Activated CD8-positive, alpha-beta memory T cell treated with anti-CD3 and anti-CD28 coated beads for 24 hours (primary cell): ENCODE measurements at places on chromosomes 7 and 10.

GRCh38 chr7:30068117-30068516 lies 39.9 kb downstream of the PLEKHA8 start:
- DNase-seq: no peak

DNA sequence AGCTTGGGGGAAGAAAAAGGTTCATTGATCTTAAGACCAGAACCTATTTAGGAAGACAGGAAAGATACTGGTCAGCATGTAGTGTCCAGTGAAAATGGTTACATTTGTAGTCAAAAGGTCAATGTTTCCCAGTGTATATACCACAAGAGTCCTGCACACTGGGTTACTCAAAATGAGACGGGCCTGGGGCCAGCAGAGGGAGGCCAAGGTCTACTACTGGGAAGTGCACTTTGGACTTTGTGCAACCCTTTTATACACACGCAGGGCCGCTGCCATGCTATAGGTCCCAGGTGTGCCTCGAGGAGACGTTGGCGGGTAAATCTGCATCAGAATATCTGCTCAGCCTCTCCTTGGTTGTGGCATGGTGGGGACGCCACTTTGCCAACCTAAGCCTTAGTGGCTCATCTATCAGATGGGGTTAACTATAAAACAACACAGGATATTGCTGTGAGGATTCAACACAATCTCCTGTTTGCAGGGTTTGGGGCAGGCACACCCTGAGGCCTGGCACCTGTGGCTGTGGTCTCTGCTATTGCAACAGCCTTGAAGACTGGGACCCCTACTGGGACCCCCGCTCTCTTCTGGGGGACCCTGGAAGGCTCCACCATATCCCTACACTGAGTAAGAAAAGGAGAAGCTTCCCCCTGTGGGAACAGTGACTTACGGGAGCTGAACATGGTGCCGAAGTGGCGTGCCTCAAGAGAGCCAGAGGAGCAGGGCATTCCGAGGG lies 19.7 kb downstream of the CLRN3 start:
- DNase-seq: no peak

DNA sequence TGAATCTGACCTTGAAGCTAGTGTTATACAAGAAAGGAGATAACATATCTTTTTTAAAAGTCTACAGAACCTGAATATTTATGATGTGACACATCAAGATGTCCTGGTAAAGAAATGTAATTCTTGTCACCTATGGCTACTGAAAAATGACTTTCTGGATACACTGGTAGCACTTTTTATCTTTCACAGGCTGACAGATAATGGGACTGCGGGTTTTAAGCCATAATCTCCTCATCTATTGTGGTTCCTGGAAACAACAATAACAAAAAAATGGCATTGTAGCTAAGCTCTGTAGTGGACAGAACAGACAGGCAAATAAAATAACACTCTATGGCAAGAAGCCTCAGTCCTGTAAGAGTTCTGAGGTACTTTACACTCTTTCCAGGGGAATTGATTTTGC lies 31.6 kb upstream of the YAE1 start:
- no peak for DNase-seq

- no peak for DNase-seq
These were observed 6.6 kb downstream of the CPA5 start for GRCh38 chr7:130350945-130351790.

- no peak for DNase-seq
These were observed 171.5 kb upstream of the SP4 start for GRCh38 chr7:21256310-21256877.

DNA sequence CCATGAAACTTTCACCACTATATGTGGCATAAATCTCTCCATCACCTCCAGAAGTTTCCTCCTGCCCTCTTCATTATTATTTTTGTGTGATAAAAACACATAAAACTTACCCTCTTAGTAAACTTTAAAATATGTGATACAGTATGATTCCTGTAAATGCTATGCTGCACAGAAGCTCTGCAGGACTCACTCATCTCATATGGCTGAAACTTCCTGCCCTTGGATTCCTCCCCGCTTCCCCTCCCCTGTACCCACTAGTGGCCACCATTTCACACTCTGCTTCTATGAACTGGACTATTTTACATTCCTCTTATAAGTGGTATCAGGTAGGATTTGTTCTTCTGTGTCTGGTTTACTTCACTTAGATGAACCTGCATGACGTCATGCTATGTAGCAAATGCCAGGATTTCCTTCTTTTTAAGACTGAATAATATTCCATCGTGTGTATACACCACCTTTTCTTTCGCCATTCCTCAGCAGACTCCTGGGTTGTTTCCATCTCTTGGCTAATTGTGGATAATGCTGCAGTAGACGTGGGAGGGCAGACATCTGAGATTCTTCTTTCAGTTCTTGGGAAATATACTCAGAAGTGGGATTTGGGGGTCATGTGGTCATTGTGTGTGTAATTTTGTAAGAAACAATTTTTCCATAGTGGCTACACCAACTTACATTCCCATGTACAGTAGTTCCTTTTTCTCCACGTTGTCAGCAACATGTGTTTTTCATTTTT lies 335.2 kb downstream of the SDK1 start:
- no peak for DNase-seq

DNA sequence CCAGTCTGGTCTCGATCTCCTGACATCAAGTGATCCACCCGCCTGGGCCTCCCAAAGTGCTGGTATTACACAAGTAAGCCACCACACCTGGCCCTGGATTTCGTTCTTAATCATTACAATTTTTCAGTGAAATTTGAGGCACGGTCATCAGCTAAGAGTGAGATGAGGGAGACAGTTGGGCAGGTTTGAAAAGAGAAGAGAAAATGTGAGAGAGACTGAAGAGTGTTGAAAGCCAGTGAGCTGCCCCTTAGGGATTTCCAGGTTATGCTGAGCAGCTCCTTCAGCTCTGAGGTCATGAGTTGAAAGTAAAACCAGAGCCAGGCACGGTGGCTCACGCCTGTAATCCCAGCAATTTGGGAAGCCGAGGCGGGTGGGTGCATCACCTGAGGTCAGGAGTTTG lies 5.9 kb upstream of the UPF2 start:
- DNase-seq: no peak

DNA sequence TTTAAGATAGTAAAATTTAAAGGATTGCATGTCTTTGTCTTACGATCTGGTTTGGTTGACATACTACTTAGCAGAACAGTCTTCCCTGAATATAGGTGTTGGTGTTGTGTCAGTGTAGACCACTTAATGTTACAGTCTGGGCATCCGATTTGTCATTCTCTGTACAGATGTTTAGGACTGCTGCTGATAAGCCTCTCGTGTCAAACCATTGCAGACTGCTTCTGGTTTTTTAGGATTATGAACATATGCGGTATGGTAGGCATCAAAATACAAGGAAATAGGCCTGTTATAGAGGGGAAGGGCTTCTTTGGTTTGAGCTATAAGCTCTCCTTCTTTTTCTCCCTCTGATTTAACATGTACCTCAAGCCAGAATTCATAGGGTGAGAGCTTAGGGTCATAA lies 7.4 kb downstream of the CYP3A43 start:
- DNase-seq: no peak

DNA sequence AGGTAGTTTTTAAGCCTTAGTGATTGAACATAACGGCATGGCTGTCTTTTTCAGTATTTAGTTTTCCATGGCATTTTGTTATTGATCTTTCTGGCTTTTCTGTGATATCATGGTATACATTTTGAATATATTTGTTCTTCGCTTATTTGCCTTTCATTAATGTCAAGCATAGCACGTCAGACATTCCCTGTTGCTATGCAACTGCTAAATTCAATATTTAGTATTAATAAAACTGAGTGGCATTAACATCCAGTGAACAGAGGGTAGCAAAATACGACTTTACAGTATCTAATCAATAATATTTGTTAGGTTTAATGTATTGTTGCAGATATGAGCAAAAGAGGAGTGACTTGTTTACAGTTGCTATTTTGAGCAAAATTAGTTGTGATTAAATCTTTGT lies 72.5 kb downstream of the LCOR start:
- DNase-seq: no peak

- DNase-seq: no peak
These were observed 91.0 kb upstream of the AFAP1L2 start for GRCh38 chr10:114495303-114495702.

- no peak for DNase-seq
These were observed 50.3 kb upstream of the ANTXRL start for GRCh38 chr10:46236546-46236887.

DNA sequence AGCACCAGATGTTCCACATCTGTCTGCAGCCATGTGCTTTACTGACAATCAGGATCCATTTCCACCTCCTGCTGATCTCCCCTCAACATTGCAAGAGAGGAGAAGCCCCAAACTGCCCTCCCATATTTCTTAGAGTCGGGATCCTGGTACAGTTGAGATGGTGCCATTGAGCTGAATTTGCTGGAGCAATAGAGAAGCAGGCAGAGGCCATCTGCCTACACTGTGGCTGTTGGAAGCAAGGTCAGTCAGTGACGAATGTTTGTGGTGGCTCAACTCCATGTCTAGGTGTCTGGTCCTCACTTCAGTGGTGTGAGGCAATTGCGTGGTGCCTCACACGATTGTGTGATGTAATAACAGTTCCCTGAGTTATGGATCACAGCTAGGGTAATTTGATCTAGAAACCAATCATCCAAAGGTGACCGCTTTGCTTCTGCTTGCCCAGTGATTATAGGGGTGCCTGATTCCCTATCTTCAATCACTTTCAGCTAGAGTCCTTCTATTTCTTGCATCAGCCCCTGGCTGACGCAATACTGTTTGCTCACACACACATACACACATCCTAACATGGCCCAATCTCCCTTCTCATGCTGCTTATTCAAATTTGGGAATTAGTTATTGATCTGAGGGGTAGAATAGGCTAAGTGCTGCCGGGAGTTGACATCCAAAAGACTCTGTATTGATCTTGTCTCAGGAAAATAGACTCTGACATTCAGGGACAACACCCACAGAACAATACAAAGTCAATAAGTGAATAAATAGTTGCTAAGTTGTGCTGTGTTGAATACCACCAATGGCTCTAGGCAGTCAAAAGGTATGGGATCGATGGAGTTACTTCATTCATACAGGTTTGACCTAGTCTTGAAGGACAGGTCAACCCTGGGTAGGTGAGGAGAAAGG lies 46.1 kb upstream of the SLC35B4 start:
- no peak for DNase-seq

GRCh38 chr10:116848032-116848943 lies 1.0 kb upstream of the ENO4 start:
- DNase-seq: no peak

GRCh38 chr7:105816954-105817615 lies 59.3 kb downstream of the ATXN7L1 start:
- DNase-seq: no peak

DNA sequence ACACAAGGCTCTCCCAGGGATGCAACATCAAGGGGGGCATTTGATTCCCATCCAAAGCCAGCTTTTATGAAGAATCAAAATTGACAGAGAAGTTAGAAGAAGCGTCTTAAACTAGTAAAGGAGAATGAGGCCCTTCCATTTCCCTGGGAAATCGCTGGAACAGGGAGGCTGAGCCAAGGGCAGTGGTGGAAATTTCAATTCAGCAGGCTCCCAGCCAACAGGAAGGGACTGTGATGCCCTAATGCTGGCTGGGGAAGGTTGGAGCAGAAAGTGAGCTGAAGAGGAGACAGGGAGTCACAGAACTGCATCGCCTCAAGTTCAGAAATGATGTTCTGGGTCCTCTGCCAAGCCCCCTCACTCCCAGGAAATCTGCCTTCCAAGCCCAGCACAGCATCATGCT lies 517.3 kb downstream of the GRID1 start:
- DNase-seq: no peak

DNA sequence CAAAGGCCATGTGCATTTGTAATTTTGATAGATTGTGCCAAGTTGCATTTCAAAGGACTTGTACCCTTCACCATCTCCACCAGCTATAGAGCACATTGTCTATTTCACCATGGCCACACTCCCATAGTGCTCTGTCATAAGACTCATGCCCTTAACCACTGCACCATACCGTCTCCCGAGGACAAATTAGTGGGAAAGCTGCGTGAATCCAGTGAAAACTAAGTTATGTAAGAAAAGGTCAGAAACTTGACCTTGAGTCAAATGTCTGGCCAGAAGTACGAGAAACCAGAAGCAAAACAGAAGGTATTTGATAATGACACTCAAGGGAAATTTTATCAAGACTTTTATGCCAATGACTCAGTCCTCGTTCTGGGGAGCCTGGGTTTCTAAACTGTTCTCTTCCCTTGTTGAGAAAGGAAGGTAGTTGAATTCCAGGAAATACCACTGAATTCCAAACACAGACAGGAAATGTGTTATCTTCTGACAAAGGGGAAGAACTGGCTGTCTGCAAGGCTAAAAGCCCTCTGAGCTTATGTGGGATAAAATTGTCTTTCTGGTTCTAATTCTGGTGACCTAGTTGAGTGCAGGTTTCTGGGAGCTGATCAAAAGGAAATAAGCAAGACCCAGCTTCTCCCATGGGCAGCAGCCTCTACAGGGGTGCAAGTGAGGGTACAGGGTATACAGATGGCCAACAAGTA lies 49.7 kb downstream of the CDK1 start:
- DNase-seq: no peak

- no peak for DNase-seq
These were observed 153.6 kb downstream of the CACNB2 start for GRCh38 chr10:18293536-18294510.

DNA sequence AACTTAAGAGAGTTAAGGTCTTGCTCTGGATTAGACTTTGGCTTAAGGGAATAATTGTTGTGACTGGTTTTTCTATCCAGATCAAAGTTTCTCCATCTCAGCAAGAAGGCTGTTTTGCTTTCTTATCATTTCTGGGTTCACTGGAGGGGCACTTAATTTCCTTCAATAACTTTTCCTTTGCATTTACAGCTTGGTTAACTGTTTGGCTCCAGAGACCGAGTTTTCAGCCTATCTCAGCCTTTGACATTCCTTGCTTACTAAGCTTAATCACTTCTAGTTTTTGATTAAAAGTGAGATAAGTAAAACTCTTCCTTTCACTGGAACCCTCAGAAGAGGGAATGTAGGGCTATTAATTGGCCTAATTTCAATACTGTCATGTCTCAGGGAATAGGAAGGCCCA lies 76.4 kb downstream of the LARP4B start:
- no peak for DNase-seq

DNA sequence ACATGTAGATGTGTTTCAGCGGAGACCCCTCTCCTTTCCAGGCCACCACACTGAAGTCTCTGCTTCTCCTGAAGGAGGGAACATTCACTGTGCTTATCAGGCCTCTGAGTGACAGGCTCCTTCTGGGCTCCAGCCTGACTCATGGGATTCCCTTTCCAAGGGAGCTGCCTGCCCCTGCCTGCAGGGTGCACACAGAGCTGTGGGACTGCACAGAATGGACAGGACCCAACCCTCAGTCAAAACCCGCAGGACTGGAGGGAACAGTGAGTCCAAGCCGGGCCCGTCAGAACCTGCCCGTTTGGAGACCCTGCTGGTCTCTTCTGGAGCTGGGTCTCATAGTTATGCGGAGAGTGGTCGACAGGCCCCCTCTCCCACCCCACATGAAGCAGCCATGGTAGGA lies 32.6 kb downstream of the PLAC9 start:
- DNase-seq: no peak
